ENCODE measurements at places on chromosomes 12 and 14.
A peak's percentile ranks its signal among the peaks of the same experiment; 100 is the strongest.

- DNase-seq: no peak
These were observed 3.0 kb downstream of the SMIM10L1 start for GRCh38 chr12:11174022-11174421.

- no peak for DNase-seq
These were observed 670.9 kb downstream of the DIO2 start for GRCh38 chr14:79540394-79540793.

- no peak for DNase-seq
These were observed 23.0 kb downstream of the ZNF410 start for GRCh38 chr14:73909681-73910080.

GRCh38 chr12:113347-113746, 46.8 kb downstream of the IQSEC3 start:
- no peak for DNase-seq

DNA sequence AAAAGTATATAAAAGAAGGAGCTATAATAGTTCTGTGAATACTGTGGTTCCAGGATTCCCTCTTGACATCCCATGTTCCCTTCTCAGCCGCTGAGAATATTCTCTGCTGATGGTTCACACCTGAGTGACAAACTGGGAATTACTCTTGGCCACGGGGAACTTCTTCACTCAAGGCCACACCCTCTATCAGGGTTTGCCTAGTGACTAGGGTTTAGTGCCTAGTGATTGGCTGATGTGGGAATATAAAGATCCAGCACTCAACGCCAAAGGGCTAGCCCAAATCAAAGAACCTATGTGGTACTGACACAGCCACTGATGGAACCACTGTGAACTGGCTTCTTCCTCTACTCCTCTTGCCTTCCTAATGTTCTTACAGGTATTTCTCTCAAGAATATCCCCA, 248.4 kb downstream of the ASCL1 start:
- DNase-seq: no peak

- DNase-seq: peak; percentile 51
These were observed at the start of gene FAIM2 for GRCh38 chr12:49903700-49904423. FAIM2 (minus strand) TSS chr12:49903900; CDS start chr12:49903792, 108 bp downstream.

DNA sequence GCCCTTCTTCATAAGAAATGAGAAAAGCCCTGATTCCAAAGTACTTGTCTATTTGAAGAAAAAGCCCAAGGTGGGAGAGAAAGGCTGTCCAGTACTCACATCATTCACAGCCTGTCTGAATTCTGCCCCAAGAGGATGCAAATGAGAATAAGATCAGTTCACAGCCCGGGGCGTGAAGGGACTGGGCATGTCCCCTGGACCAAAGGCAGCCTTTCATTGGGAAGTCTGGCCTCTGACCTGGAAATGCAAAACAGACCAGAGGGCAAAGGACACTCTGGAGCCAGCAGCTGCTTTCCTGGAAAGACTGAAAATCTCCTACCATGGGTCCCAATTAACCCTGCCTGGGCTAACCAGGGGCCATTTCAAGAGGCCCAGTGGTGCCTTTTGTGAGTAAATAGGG, 191.2 kb upstream of the PELI2 start:
- DNase-seq: no peak

GRCh38 chr12:49019120-49019430, 499 bp upstream of the PRKAG1 start:
- no peak for DNase-seq

- no peak for DNase-seq
These were observed 164.3 kb upstream of the BCL2L14 start for GRCh38 chr12:11906286-11906935.

- no peak for DNase-seq
These were observed 27.3 kb downstream of the FRS2 start for GRCh38 chr12:69497308-69498026.

- no peak for DNase-seq
These were observed 21.0 kb downstream of the PAH start for GRCh38 chr12:102896067-102896466.

DNA sequence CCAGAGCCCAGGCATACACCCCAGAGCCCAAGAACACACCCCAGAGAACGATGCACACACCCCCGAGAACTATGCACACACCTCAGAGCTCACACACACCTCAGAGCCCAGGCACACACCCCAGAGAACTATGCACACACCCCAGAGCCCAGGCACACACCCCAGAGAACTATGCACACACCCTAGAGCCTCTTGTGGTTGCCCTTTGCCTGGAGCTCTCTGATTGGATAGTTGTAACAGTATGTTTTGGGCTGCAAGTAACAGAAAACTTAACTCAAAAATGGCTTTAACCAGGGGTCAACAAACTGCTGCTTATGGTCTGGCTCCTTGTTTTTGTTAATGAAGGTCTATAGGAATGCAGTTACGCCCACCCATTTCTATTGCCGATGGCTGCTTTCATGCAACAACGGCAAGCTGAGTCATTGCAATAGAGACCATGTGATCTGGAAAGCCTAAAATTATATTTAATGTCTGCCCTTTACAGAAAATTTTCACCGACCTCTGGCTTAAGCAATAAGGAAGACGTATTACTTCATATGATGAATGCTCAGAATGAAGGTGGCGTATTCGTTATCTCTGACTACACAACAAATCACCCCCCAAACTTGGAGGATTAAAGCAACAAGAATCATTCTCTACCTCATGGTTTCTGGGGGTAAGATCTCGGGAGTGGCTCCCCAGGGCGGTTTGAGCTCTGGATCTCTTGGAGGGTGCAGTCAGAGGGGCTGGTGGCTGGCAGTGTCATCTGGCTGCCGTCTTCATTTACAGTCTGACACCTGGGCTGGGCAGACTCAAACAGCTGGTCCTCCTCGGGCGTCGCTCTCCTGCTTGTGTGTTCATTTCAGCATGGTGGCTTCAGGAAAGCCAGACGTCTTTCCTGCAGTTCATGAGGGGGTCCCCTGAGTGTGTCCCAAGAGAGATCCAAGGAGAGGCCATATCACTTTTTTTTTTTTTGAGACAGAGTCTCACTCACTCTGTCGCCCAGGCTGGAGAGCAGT, 66.3 kb upstream of the NCOR2 start:
- no peak for DNase-seq

GRCh38 chr12:89355243-89356068, 3.2 kb upstream of the DUSP6 start:
- DNase-seq: no peak

DNA sequence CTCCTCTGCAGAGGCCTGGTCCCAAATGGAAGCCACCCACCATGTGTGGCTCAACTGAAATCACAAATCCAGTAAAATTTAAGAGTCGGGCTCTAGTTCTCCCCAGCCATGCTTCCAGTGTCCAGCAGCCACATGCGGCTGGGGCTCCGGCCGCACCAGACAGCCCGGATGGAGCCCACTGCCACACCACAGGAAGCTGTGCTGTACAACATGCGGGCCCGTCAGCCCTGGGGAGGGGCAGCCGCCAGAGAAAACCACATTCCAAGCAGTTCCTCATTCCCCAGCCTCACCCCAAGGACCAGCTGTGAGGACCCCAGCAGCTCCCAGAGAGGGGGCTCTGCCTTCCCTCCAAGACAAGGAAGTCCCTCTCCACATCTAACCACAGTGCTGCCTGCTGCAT, 135.0 kb downstream of the NCOR2 start:
- no peak for DNase-seq

- DNase-seq: no peak
These were observed 39.5 kb downstream of the SYNE2 start for GRCh38 chr14:63892265-63892664.

- peak; percentile 28 for DNase-seq
These were observed 17.9 kb downstream of the SIVA1 start for GRCh38 chr14:104770851-104771272.

DNA sequence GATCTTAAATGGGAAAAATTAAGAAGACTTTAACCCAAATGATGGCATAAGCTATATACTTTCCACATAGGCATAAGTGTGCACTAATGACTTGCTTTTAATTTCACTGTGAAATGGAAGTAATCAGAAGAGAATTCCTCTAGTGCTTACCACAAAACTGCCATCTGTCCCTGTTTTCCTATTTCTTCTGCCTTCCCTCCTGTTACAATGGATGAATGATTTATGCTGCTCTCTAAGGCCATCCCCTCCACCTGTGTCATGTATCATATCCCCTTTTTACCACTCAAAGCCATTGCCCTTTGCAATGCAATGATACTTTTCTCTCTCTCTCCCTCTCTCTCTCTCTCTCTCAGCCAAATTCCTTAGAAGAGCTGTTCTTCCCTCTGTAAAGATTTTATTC, 109.1 kb downstream of the C12orf50 start:
- DNase-seq: no peak

DNA sequence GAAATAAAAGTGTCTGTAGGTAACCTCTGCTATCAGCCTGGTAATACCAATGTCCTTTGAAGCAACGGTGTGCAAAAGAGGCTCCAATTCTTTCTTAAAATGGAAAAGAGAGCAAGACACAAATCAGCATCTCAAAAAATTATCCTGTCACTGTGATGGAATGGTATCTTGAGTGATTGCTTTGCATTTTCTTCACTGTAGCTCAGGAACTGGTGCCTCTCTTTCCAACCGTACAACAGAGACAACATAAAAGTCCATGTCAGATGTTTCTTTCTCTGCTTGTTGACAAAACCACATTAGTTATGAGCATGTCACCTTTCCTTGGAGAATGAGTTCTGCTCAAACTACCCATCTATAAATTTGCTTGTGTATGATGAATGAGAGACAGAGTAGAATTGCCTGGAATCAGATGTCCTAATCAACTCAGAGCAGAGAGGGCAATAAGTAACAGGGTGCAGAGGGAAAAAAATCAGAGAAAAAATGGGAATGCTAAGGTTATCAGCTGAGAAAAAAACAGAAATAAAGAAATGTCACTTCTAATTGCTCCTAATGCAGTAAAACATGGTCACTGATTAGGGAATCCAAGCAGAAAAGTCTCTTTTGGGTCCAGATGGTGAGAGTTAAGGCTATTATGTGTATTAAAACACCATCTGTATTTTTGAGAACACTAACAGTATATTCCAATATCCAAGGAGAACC, 465.0 kb upstream of the ATP2B1 start:
- no peak for DNase-seq

GRCh38 chr14:20652996-20653975, 11.8 kb upstream of the OR6S1 start:
- peak; percentile 56 for DNase-seq

DNA sequence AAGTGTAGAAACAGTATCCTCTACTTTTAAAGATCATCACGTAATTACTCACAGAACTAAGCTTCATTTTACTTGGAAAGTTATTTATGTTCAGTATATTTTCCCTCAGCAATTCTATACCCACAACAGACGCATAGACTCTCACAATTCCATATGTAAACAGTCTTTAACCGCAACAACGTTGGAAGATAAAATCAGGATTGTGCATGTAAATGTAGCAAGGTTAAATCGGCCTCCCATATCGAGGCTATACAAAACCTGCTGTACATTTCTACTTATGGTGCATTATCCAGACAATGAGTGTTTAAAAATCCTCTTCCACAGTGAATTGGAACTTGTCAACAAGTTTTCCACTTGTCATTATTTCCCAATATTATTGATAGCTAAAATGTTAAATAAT, 581.1 kb downstream of the SLC16A7 start:
- no peak for DNase-seq

DNA sequence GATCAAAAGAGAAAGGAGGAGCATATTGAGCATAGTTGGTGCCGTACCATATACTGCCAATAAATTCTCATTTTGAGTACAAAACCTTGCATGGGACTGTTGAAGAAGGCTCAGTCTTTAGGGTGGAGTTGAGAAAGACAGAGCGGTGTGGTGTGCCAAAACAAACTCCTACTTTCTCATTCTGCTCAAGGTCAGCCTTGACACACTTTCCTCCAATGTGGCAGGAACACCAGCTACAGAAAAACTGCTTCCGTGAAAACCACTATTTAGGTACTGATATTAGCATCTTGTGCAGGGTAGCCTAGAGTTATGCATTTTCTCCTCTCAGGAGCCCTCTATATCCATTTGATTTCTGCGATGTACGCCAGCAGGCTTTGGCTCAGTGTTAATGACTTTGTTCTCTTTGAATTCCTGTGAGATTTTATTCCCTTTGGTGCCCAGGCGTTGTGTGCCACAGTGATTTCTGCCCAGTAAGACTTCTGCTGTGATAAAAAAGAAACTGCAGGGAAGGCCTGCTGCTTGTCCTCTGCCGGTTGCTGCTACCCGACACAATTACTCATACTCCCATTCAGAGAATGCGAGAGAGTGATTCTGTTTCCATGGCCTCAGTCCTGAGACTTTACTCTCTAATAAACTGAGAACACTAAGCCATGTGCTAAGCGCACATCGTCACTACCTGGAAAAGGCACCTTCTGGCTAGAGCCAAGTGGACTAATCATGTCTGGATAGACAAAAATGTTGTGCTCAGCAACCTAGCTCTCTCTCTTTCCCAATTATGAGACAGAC, 88.3 kb upstream of the MDM1 start:
- DNase-seq: peak; percentile 11

- no peak for DNase-seq
These were observed 3.6 kb upstream of the SSTR1 start for GRCh38 chr14:38203929-38204718.

GRCh38 chr14:79091381-79091963, 921.3 kb downstream of the NRXN3 start:
- no peak for DNase-seq

DNA sequence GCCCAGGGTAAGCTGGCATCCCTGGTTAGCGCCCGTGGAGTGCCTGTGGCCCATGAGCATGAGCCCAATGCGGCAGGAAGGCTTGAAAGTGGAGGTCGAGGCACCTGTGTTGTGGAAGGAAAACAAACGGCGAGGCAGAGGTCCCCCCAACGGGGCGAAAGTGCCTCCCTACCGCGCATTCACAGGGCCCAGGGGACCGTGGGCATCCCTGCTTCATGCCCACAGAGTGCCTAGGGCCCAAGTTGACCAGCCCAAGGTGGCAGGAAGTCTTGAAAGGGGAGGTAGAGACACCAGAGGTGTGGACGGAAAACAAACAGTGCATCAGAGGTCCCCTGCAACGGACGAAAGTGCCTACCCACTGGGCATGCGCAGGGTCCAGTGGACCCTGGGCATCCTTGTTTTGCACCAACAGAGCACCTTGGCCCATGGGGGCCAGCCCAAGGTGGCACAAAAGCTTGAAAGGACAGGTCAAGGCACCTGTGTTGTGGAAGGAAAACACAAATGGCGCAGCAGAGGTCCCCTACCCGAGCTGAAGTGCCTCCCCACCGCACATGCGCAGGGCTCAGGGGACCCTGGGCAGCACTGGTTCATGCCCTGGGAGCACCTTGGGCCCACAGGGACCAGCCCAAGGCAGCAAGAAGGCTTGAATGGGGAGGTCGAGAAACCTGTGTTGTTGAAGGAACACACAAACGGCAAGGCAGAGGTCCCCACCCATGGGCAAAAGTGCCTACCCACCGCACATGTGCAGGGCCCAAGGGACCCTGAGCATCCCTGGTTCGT, 377.5 kb downstream of the ALG10 start:
- DNase-seq: no peak

DNA sequence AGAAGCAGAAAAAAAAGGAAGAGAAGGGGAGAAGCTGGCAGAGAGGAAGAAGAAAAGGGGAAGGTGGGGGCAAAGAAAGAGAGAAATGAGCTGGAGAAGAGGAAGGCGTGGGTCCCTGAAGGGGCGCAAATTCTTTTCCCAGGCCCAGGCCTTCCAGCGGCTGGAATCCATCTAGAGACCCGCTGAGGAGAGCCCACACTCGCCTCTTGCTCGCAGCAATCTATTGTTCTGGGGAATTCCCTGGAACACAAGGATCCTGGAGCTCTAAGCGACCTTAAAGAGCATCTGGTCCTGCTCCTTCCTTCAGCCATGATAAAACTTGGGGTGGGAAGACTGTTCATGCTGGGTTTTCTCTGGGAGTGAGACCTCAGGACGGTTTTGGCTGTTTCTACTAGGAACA, 41.2 kb upstream of the FKBP4 start:
- DNase-seq: no peak

Measured in activated naive CD4-positive, alpha-beta T cell treated with Interleukin-2 at 50 U/mL for 16 hours (primary cell).